ENCODE measurements at places on chromosomes 3 and 15.

- no peaks in the 10 kb centered on the region for H3K36me3 ChIP-seq
- H3K4me1 ChIP-seq = no peaks in the 10 kb centered on the region
- no peaks in the 10 kb centered on the region for H3K27me3 ChIP-seq
- DNase-seq = no peak
These were observed 263.8 kb downstream of the ZBBX start for GRCh38 chr3:167116120-167116922.

- H3K4me3 ChIP-seq = no peak overlapping the region
- H3K27ac ChIP-seq = no peak overlapping the region
- H3K4me1 ChIP-seq = no peaks in the 10 kb centered on the region
- DNase-seq = no peak
- H3K36me3 ChIP-seq = no peaks in the 10 kb centered on the region
- H3K27me3 ChIP-seq = no peaks in the 10 kb centered on the region
These were observed 317.7 kb upstream of the ADAMTS9 start for GRCh38 chr3:65005486-65005885.

GRCh38 chr3:134652886-134653630 lies 2.2 kb upstream of the KY start:
- no peak for DNase-seq
- H3K4me3 ChIP-seq = no peak overlapping the region
- no peaks in the 10 kb centered on the region for H3K4me1 ChIP-seq

DNA sequence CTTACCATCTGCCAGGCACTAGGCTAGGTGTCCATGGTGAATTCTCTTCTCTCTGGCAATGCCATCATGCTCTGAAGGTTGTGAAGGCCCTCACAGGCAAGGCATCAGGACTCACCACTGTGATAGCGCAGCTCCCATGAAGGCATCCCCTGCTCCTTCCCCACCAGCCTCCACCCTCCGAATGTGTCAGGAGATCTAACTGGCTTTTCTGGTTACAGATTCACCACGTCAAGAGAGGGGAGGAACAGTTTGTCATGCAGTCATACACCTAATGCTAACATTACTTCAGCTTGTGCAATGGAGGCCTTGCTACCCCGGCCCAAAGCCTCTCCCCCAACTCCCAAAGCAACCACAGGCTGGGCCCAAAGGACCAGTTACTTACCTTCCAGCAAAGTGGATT lies 8.9 kb upstream of the CMTM8 start:
- no peaks in the 10 kb centered on the region for H3K4me1 ChIP-seq
- no peak for DNase-seq
- no peak overlapping the region for H3K4me3 ChIP-seq
- no peak overlapping the region for H3K27ac ChIP-seq
- no peaks in the 10 kb centered on the region for H3K27me3 ChIP-seq
